ENCODE measurements at places on chromosomes 2 and 18.
A peak's percentile ranks its signal among the peaks of the same experiment; 100 is the strongest.

- peak; percentile 49 for DNase-seq
These were observed 142.3 kb upstream of the BOD1L2 start for GRCh38 chr18:57004366-57005121.

DNA sequence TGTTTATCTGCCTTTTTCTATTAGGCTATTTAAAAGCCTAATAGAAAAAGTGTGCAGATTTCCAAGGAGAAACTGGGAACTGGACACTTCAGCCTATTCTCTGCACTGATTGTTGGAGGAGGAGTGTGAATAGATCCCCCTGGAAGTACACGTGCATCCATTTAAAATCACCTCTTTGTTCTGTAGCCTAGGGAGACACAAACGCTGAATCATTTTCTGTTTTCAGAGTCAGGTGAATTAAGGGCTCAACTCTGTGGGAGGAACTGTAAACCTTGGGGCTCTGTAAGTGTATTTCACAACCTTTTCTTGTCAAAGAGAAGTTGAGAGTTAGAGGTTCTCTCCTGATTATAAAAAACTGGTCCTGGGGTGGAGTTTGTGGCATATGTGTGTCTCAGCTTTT lies 159.7 kb downstream of the SPAG16 start:
- no peak for DNase-seq

GRCh38 chr2:167706800-167707199 lies 540.6 kb downstream of the STK39 start:
- DNase-seq, result no peak

GRCh38 chr2:88195246-88195645 lies 25.1 kb downstream of the THNSL2 start:
- DNase-seq, result no peak

GRCh38 chr2:39499336-39499735 lies 62.3 kb upstream of the MAP4K3 start:
- no peak for DNase-seq
